ENCODE measurements at places on chromosomes 12 and 14. TPM values are rescaled to one million over a fixed set of nuclear protein-coding genes. Genes with fewer than 3 reads are reported as not detected.

DNA sequence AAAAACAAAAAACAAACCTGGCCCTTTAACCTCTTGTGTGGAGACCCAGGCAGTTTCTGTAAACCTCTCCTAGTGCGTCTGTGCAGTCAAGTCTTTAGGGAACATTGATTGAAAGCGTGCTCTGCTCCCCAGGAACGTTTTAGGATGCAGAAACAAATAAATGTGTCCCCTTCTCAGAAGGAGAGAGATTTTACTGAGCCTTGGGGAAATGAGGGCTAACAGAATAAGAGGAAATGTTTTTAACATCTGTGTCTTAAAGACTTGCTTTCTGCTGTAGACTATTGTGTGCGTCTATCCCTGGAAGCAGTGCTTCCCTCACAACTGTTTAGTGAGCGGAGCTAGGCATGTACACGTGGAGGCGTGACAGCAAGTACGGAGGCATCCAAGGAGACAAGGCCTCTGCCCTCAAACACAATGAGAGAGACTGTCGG, 54.3 kb downstream of the TECPR2 start:
- no peak for DNase-seq

- DNase-seq, result no peak
These were observed 43.8 kb upstream of the RESF1 start for GRCh38 chr12:31915446-31915845.

GRCh38 chr14:102235275-102235897, 69.6 kb downstream of the MOK start:
- peak; percentile 87 for DNase-seq

SOX5 gene
- total RNA-seq, result 0.70 TPM

- DNase-seq, result no peak
These were observed 82.6 kb downstream of the TAOK3 start for GRCh38 chr12:118290130-118290529.

GRCh38 chr12:113408756-113409298, 5.1 kb upstream of the SDS start:
- DNase-seq, result no peak

GRCh38 chr12:12720052-12720451, 2.9 kb downstream of the CDKN1B start:
- DNase-seq, result no peak

CHD8 gene
- total RNA-seq, result 80.1 TPM

GRCh38 chr12:99110868-99111267, 465.8 kb downstream of the APAF1 start:
- DNase-seq, result no peak

DNA sequence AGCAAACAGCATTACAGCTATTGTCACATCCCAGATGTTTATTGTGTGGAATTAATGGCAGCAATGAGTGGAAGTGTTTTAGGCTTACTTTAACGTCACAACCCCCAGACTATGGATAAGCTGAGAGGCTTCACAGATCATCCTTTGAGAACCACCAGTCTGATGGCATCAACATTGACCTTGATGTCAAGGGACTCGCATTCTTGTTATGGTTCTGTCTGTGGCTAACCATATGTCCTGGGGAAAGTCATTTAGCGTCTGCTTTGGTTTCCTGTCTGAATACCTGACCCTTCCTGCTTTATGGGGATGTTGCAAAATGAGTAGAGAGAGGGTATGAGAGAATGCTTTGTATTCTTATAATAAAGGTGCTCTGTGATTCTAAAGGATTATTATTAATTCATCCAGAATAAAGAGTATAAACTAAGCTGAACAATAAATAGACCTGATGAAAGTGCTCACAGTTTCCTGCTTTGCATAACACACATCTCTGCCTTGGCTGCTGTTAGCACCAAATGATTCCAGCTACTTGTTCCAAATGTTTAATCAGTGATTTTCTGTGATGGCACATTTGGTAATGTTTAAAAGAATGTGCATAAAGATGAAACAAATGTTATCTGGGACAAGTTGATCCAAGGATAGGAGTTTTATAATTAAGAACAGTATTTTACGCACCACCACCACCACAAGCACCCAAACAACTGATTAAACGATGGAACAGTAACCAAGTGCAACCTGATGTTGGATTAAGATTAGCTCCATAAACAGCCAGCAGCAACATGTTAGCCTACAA, 116.9 kb upstream of the LRIG3 start:
- no peak for DNase-seq

Measured in activated CD4-positive, alpha-beta memory T cell treated with anti-CD3 and anti-CD28 coated beads for 36 hours (primary cell).